AG10803 (cell line): ENCODE measurements at places on chromosomes 4 and X.
A peak's percentile ranks its signal among the peaks of the same experiment; 100 is the strongest.

- no peak for DNase-seq
Measured at GRCh38 chr4:107988763-107989035, 990 bp upstream of the HADH start.

DNA sequence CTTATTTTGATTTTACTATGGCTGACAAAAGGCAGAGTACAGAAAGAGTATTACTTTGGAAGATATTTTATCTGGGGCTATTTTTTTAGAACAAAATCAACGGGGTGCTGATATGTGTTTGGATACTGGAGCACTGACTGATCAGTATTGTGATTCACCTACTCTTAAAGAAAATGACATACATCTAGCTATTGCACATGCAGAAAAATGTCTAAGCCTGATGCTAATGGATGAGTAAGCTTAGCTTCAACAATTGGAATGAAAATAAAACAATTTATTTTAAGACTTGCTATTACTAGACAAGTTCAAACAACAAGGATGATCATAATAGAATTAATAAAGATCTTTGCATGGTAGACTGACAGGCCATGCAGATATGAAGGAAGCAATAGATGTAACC is 262.0 kb downstream of the PPP1R2C start:
- no peak for DNase-seq

DNA sequence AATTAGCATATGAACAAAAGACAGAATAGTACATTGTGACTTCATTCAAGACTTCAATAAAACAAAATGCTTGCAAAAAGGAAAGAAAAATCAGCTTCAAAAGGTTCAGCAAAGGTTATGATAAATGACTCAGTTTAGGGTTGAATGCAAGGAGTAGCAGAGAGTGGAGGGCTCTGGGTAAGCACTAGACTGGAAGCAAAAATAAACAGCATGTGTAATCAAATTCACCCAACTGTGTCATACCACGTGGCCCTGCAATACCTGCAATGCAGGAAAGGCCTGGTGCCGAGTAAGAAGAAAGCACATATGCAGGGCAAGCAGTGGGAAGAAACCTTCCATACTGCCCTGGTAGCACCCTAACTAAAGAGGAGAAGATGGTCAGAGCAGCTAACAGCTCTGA is 88.7 kb downstream of the ATP11C start:
- DNase-seq: no peak

GRCh38 chr4:39712819-39713607 is 15.1 kb downstream of the UBE2K start:
- no peak for DNase-seq

GRCh38 chrX:47743504-47743903 is 84.5 kb upstream of the UXT start:
- DNase-seq: peak; percentile 63

DNA sequence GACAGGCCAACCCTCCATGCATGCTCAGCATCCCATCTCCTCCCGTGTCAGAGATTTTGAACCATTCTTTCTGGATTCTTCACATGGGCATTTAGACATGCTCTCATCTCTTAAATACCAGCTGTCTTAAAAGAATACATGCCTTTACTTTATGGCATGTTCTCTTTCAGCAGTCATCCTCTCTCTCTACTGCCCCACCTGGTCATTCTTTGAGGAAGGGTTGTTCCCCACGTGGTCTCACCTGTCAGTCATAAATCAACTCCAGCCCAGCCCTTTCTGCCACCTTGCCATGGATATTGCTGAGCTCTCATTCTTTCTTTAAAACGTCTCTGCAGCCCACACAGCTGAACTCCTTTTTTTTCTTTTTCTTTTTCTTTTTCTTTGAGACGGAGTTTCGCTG is 111.3 kb downstream of the ARHGAP10 start:
- no peak for DNase-seq

DNA sequence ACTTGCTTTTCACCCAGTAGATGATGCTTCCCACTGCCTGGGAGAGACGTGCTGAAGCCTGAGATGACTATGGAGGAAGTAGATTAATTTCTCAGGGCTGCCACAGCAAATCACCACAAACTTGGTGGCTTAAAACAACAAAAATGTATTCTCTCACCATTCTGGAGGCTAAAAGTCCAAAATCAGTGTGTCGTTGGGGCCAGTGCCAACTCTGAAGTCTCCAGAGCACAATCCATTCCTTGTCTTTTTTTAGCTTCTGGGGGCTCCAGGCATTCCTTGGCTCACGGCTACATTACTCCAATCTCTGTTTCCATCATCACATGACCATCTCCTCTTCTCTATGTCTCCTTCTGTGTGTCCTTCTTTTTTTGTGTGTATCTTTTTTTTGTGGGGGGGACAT is 105.8 kb upstream of the C1QTNF7 start:
- DNase-seq: no peak

- DNase-seq: peak; percentile 45
Measured at GRCh38 chrX:71128915-71129765, 10.7 kb downstream of the MED12 start.

DNA sequence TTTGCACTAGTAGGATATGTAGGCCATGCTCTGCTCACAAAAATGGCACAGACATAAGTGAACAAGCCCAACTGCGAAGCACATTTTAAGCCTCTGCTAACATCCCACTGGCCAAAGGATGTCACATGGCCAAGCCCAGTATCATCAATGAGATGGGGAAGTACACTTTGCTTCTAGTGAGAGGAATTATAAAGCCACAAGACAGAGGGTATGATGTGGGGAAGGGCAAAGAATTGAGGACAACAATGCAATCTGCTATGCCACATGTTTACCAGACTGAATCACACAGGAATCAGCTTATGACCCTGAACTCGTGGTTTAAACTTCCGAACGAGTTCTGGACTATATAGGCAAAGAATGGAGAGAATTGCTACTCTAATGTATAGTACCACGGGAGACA is 39.1 kb downstream of the SUPT20HL1 start:
- no peak for DNase-seq

- DNase-seq: no peak
Measured at GRCh38 chr4:147985376-147985775, 253.5 kb downstream of the ARHGAP10 start.

DNA sequence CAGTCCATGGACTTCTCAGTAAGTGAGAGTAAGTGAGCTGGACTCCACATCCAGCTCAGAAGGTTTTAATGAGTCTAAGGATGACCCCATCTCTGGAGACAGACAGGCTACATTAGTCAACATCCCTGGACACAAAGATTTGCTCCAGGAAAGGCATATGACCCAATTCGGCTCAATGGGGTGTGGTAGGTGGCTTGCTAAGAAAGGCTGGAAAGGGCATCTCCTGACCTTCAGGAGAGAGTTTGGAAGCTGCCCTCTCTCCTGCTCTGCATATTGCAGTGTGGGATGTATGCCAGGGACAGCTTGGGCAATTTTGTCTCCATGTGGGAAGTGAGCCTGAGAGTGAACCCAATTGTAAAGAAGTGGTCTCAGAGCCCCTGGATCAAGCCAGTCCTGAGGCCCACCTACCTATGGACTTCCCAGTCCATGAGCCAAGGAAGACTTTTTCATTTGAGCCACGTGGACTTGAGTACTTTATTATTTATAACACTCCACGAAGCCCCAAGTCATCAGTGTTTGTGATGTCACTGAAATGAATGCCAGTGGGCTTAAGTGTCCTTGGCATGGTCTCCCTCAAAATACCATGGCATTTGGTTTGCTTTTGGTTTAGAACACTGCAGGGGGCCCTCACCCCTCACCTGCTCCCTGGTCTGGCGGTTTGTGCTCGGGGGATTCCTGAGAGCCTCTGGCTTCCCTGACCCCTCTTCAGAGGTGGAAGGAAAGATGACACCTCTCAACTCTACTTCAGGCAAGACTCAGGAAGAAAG is 10.4 kb upstream of the ABLIM2 start:
- no peak for DNase-seq

DNA sequence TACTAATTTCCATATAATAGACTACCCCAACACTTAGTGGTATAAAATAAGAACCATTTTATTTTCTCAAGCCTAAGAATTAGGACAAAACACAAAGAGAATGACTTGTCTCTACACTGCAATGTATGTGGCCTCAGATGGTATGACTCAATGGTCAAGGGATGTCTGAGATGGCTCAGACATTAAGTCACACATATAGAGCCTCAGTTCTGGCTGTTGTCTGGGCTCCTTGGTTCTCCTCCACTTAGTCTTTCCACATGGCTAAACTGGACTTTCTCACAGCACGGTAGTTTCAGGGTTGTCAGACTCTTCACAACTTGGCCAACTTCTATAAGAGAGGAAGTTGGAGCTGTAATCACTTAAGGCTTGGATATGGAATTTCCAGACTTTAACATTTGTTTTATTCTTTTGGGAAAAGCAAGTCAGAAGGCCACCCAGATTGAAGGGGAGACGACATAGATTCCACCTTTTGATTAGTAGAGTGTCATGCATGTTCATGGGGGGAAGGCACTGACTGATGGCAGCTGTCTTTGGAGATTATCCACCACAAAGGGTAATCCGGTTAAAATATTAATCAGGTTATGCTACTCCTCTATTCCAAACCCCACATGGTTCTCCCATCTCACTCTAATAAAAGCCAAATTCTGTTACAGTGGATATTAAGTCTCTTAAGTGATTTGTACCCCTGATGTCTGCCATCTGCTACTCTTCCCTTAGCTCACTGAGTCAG is 9.4 kb downstream of the IL15 start:
- DNase-seq: peak; percentile 94

DNA sequence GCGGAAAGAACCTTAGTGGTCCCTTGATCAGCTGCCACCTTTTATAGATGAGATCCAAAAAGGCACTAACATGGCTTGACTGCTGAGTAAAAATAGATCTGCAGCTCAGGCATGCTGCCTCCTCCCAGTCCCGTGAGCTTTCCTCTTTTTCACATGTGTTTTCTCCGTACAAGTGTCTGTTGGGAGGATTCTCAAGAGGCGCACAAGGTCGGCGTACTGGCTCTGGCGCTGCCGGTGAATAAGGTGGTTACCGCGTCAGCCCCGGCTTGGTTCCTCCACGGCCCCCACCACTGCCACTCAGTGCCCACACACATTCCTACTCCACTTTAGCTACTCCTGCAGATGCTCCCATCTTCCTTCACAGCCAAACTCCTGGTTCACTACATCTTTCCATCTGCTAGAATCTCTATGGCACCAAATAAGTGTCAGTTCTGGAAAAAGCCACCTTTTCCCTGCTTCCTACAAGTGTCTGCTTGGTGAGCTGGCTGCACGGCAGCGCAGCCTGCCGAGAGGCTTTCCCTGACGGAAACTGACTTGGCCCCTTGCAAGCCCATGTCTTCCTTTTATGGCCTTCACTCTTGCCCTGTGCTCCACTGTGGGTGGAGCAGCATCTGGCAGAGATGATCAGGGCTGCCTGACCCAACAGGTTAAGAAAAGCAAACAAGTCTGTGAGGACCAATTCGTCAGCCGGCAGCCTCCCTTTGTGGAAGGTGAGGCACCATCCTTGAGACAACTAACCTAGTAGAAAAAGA is 99.8 kb downstream of the KLHL8 start:
- no peak for DNase-seq

GRCh38 chr4:120683897-120684540 is 238.5 kb downstream of the PRDM5 start:
- DNase-seq: no peak
